ENCODE measurements at places on chromosomes 5 and 9.

DNA sequence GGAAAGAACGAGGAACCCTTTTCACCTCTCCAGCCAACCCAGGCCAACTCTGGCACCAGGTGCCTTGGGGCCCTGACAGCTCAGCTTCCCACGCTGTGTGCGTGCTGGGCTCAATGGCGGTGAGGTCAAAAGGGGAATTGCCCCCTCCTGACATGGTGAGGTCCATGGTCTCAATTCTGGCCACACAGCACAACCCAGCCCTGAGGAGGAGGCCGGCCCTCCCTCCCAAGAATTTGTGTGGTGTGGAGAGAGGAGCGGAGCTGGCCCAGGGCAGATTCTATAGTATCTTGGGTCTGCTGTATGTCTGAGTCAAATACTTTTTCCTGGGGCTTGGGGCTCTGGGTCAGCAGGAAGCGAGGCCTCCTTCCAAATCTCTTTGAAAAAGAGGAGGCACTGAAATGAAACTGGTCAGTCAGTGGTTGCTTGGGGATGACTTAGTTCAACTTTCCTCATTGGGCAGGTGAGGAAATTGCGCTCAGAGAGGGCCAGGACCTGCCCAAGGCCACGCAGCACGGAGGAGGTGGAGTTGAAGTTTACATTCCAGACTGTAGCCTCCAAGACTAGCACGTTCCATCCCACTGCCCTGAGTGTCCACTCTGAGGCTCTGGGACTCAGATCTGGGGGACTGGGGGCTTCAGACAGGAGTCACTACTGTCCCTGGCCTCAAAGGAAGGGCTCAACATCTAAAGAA, 15.6 kb downstream of the COL27A1 start:
- DNase-seq = no peak

- DNase-seq = no peak
Measured at GRCh38 chr5:176846335-176847140, 36.2 kb downstream of the UNC5A start.

DNA sequence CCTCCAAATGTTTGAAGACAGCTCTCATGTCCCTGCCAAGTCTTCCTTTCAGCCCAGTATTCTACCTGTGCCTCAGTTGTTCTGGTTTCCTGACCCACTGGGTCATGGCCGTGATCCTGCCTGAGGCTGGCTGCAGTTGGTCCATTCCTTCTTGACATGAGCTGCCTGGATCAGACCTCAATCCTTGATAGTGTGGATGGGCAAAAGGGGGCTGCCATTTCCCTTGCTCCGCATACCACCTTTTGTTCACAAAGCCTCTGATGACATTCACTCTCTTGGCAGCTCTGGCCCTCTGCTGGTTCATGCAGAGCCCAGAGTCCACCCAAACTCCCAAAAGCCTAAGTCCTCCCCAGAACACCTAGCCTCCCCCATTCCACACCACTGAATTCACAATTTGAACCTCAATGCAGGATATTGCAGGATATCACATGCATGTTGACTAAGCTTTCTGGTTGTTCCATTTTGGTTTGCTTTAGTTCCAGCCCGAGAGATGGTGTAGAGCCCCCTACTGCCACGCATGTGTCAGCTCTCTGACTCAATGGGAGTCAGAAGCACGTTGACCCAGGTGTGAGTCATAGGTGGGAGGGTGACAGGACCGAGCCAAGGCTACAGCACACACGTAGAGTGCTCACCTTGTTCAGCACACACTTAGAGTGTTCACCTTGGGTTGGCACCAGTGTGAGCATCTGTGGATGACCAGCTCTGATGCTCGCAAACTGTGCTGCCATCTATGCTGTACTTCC, 137.2 kb downstream of the MTX3 start:
- DNase-seq = no peak

GRCh38 chr5:124773315-124774311, 27.2 kb upstream of the ZNF608 start:
- DNase-seq = peak; percentile 78

DNA sequence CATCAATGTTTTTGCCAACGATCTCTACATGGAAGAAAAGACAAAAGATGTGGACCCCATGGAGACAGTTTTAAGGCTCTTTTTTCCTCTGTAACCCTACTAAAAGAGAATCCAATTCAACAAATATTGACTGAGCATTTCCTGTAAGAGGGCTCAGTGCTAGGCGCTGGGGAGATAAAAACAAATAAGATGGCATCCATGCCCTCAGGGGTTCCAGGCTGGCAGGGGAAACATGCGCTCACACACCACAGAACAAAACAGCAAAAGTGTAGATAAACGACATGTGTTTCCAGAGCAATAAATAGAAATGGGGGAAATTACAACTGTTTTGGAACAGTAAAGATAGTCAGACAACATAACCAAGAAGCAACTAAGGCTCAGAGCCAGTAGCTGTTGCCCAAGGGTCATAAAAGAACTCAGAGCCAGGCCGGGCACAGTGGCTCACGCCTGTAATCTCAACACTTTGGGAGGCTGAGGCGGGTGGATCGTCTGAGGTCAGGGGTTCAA, 25.2 kb downstream of the ZNF608 start:
- no peak for DNase-seq

- peak; percentile 56 for DNase-seq
Measured at GRCh38 chr5:128491291-128491690, 46.8 kb downstream of the FBN2 start.

- DNase-seq = no peak
Measured at GRCh38 chr5:74026310-74026709, 400.3 kb downstream of the ARHGEF28 start.

- no peak for DNase-seq
Measured at GRCh38 chr9:129270205-129270604, 92.1 kb upstream of the IER5L start.

DNA sequence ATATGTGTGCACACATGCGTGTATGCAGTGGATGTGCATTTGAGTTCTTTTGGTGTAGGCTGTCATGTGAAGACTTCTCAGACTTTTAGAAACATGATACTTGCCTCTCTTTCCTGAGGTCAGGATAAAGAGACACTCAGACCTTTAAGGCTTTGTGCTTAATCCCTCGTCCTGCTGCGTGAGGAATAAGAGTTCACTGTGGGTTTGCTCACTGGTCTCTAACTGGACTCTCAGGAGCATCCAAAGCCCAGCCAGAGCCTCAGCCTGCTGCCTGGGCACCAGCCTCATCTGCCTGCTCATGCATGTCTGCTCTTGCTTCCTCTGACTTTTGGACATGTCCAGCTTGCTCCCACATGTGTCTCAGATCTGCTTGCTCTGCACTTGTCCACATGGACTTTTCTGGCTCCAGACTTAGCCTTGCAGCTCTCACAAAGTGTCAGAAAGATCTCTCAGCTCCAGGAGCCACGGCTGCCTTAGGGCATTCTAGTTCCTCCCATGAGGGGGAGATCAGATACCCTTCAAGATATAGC, 65.1 kb upstream of the ZNF366 start:
- no peak for DNase-seq

DNA sequence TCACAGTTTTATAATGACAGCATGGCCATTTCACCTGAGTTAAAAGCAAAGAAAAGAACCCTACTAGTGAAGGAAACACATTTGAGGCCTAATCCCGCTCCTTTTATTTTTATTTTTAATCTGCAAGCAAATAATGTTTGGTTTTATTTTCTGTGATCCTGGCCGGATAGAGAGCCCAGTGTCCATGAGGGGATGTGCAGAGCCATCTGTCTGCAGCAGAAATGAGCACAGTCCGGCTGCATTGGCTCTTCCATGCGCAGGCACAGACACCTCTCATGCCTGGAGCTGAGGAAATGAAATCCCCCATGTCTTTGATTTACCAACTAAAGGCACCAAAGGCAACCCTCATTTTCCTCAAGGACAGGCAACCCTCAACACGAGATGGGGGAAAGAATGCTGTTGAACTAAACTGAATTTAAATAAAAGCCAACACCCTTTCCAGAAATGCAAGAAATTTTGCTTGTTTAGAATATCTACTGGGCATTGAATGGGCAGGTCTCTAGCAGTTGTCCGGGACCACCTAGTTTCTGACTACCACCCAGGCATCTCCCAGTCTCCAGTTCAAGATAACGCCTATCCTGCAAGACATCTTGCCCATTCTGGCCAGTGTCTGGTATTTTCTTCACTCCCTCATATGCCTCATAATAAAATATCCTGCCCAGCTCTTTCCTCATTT, 47.9 kb upstream of the SEMA6A start:
- no peak for DNase-seq

GRCh38 chr5:91839721-91840120, 456.6 kb upstream of the ARRDC3 start:
- no peak for DNase-seq

GRCh38 chr5:19694949-19695611, 292.9 kb downstream of the CDH18 start:
- DNase-seq = no peak

GRCh38 chr9:33304362-33304761, 14.0 kb downstream of the NFX1 start:
- no peak for DNase-seq

DNA sequence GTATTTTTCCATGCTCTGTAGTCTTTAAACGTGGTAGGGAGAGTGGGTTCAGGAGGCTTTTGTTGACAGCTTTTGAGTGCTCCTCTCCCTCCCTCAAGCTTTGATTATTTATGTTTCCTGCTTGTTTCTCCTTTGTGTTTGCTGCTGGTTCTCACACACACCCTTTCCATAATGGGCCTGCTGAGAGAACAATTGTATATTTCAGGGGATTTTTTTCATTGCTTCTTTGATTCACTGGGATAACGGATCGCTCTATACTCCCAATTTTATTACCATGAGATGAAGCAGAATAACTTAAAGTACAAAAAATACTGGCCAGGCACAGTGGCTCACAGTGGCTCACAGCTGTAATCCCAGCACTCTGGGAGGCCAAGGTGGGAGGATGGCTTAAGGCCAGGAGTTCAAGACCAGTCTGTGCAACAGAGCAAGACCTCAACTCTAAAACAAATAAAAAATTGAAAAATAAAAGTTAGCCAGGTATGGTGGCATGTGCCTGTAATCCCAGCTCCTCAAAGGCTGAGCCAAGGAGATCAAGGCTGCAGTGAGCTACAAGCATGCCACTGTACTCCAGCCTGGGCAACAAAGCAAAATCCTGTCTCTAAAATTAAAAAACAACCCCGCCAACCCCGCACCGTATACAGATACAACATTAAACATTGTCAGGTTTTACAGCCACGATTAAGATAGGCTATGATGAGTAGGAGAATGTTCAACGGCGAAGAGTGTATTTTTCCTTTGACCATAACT, 66.9 kb downstream of the USP20 start:
- DNase-seq = no peak

DNA sequence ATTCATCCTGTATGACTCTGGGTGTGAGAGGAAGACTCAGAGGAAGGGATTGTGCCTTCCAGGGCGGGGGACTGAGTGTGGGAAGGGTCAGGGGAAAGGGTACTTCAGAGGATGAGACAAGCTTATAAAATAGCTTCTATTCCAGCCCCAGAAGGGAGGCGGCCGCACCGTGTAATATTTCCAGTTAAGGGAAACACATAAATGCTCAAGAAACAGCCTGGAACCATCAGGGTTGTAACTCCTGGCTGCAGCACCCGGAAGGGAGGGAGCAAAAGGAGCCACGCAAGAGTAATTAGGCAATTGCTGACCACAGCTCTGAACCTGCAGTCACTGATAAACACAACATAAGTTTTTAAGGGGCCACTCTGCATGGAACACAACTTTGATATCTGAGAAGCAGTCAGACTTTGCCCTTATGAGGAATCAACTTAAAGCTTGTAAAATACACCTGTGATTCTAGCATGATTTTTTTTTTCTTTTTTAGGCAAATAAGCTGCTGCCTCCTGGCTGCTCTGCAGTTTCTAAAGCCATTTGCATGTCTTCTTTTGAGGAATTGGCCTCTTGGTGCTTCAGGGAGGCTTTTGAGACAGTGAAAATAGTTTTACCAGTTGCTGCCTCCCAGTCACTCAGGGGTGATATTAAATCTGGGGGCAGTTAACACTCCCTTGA, 382.7 kb downstream of the ENC1 start:
- no peak for DNase-seq

DNA sequence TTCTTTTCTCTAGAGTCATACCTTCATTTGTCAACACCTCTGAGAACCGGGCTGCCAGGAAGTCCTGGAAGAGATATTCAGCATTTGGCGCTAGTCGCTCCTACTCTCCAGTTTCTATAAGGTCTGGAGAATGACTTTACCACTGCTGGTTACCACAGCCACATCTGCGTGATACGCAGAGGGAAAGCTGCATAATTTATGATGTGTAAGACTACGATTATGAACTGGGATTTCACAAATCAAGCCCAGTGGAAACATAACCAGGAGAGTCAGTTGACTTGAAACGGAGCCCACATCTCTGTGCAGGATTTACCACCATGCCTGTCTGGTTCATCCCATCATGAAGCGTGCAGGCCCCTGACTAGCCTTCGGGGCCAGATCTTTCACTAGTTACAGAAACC, 72.6 kb downstream of the FGF1 start:
- no peak for DNase-seq

DNA sequence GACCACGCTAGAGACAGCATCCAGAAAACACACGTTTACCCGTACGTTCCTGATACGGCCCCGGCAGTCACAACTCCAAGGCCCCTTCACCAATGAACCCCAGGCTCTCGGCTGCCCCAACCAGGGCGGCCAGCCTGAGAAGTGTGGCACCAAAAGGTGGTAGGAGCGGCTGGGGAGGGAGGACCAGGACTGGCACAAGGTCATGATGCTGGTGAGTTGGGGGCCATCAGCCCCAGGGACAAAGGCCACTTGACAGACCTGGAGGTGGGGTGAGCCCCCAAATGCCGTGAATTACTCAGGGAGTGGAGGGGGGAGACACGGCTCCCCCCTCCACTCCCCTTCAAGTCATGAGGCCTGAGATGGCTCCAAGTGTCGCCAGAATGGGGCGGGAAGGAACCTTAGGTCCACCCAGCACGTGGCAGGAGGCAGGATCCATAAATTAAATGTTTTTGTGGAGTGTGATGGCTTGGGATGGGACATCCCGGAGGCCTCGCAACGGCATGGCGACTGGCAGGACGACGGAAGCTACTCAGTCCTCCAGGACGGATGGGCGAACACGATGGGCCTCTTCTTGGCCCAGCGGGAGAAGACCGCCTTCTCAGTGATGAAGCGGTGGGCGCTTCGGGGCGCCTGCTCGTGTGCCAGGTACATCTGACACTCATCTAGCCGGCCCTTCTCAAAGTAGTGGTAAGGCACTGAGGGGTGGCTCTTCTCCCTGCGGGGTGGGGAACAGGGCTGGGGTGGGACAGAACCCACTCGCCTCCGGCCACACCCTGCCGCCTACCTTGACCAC, 8.7 kb upstream of the ST6GALNAC6 start:
- no peak for DNase-seq

DNA sequence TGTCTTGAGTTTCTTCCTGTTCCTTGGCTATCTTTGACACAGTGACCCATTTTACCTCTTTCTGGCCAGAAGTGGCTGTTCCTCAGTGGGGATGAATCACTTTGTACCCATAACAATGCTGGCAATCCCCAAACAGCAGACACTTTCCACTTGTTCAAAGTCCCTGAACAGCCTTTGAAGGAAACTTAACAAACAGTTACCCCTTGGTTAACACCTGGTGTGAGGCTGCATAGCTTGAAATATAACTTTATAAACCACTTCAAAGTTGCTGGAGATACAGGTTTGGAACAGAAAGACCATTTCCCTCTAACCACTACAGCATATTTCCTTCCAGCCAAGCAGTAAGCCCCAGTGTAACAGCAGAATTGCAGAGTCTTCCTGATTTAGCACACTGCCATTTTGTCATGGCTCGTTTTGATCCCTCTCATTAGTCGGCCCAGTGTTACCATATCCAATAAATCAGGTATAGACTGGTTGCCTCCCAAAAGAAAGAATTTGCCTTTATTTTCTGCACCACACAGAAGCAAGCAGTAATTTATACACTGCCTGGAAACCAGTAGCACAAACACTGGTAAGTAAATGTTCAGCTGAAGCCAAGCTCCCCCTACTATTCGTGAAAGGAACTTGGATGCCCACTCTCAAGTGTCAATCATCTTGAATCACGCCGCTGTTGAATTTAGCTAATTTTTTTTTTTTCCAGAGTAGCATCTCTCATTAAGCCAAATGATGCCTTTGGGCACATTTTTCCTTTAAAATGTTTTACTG, 225.9 kb downstream of the PIK3R1 start:
- DNase-seq = no peak
